ENCODE measurements at places on chromosomes 12 and 14. TPM values are rescaled to one million over a fixed set of nuclear protein-coding genes. Genes with fewer than 3 reads are reported as not detected.

- DNase-seq, result no peak
These were observed 23.0 kb downstream of the DIO3 start for GRCh38 chr14:101584055-101584859.

- no peak for DNase-seq
These were observed 243.6 kb downstream of the DPY19L2 start for GRCh38 chr12:63424671-63425070.

- no peak for DNase-seq
These were observed 95.8 kb downstream of the TMTC3 start for GRCh38 chr12:88237954-88238353.

Gene DLGAP5
- 48.5 TPM for total RNA-seq

Gene SMCO2
- total RNA-seq, result 0.13 TPM

Data from pulmonary artery endothelial cell (primary cell).